ENCODE measurements at places on chromosomes 13 and 19. TPM values are rescaled to one million over a fixed set of nuclear protein-coding genes. Genes with fewer than 3 reads are reported as not detected.

Gene RPS28
- 438 TPM for total RNA-seq

Gene SHISA7
- not detected for total RNA-seq

Gene NPAS1
- total RNA-seq, result 7.0 TPM

Gene ANKRD10
- 45.1 TPM for total RNA-seq

Gene ERICH6B
- total RNA-seq, result not detected

Gene ENOX1
- total RNA-seq, result 1.6 TPM

Gene MEIOSIN
- 0.23 TPM for total RNA-seq

Gene C19orf33
- 715 TPM for total RNA-seq

Gene RAP2A
- total RNA-seq, result 4.5 TPM

Gene SHC2
- 0.80 TPM for total RNA-seq

Gene ZNF723
- not detected for total RNA-seq

Gene SAFB2
- total RNA-seq, result 36.2 TPM

Gene VMAC
- 0.61 TPM for total RNA-seq

Measured in A549 treated with GW870086 at 1 μM for 4 hours (cell line).